ENCODE measurements at places on chromosomes 6 and 20. TPM values are rescaled to one million over a fixed set of nuclear protein-coding genes. Genes with fewer than 3 reads are reported as not detected.

EFCAB8 gene
- not detected for total RNA-seq

PPP1R16B gene
- under 0.01 TPM for total RNA-seq

MDFI gene
- total RNA-seq, result not detected

PKIB gene
- 11.1 TPM for total RNA-seq

RCAN2 gene
- total RNA-seq, result 2.2 TPM

TREM1 gene
- total RNA-seq, result 0.50 TPM

CST7 gene
- total RNA-seq, result not detected

PTP4A1 gene
- total RNA-seq, result 62.8 TPM

SPATA25 gene
- total RNA-seq, result 3.5 TPM

KIAA1755 gene
- 4.1 TPM for total RNA-seq

TCP11 gene
- 0.15 TPM for total RNA-seq

SLC17A3 gene
- total RNA-seq, result not detected
